Stimulated activated naive CD8-positive, alpha-beta T cell treated with anti-CD3 and anti-CD28 coated beads, Interleukin-15, amount 100 ng/mL, for 72 hours (primary cell): ENCODE measurements at places on chromosomes 6 and 20.

- no peak for DNase-seq
Measured at GRCh38 chr6:124073021-124073420, 269.4 kb downstream of the NKAIN2 start.

- DNase-seq: no peak
Measured at GRCh38 chr6:117384659-117385058, 41.1 kb downstream of the ROS1 start.

- no peak for DNase-seq
Measured at GRCh38 chr6:165686596-165687365, 23.7 kb upstream of the PDE10A start.

DNA sequence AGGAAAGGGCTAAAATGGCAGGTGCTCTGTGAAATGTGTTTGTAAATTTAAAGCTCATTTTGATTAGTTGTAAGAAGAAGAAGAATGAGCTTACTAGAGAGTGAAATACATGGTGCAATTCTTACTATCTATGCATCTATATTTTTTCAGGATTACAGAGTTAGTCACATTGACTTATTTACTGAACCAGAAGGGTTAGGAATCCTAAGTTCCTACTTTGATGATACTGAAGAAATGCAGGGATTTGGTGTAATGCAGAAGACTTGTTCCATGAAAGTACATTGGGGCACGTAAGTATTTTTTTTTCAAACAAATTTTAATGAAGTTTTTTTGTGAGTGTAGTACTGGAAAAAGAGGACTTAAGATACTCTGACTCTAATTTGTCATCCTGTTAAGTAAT, 99.3 kb downstream of the RTN4IP1 start:
- DNase-seq: no peak

GRCh38 chr20:11965602-11966001, 47.9 kb downstream of the BTBD3 start:
- DNase-seq: no peak

DNA sequence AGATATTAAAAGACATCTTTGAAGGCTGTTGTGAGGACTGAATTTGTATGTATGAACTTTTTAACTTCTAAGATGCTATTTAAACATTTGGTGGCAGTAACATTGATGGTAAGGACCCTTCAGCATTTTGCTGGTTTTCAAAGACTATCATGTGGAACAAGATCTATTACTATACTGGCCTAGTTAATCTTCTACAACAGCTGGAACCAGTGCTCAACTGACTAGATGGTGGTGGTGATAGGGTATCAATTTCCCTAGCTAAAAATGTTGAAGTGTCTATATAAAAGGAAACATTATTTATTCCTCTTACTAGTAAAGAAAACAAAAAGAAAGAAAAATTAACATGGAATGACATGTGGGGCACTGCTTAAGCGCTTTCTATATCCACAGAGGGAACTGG, 195.7 kb downstream of the TASP1 start:
- no peak for DNase-seq

- no peak for DNase-seq
Measured at GRCh38 chr6:94254689-94255088, 835.3 kb upstream of the EPHA7 start.

DNA sequence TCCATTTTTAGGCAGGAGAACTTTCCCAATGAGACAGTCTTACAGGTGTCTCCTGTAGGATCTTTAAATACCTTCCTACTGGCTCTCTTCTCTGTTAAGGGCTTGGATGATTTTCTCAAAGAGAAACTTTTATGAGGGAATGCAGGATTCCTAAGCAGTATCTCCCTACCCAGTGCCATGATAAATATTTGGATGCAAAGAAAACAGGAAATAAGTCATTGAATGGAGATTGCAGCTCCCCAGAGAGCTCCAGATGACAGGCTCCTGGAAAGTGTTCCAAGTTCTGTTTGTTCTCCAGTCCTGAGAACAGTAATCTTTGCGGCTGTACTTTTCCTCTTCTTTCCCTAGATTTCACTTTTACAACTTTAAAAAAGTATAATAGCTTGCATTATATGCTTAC, 2.4 kb upstream of the SCGN start:
- DNase-seq: no peak

DNA sequence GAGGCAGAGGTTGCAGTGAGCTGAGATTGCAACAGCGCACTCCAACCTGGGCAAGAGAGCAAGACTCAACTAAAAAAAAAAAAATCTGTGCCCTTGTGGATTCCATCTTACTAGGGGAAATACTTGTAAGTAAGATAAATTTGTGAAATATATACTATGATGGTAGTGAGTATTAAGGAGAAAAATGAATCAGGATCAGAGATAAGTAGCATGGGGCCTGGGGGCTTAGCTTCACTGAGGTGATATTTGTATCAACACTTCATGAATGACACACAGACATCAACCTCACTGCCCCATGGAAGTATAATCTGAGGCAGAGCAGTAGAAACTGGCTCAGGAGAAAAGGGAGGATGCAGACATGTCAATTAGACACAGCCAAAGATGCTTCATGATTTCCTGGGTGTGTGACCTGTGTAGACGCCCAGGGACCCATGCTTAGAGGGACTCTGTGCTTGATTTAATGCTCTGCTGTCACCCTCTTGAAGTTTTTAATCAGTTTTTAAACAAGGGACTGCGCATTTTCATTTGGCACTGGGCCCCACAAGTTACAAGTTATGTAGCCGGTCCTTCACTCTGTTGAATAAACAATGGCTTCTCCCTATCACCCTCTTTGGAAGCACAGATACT, 41.9 kb downstream of the PCNA start:
- peak; percentile 6 for DNase-seq

DNA sequence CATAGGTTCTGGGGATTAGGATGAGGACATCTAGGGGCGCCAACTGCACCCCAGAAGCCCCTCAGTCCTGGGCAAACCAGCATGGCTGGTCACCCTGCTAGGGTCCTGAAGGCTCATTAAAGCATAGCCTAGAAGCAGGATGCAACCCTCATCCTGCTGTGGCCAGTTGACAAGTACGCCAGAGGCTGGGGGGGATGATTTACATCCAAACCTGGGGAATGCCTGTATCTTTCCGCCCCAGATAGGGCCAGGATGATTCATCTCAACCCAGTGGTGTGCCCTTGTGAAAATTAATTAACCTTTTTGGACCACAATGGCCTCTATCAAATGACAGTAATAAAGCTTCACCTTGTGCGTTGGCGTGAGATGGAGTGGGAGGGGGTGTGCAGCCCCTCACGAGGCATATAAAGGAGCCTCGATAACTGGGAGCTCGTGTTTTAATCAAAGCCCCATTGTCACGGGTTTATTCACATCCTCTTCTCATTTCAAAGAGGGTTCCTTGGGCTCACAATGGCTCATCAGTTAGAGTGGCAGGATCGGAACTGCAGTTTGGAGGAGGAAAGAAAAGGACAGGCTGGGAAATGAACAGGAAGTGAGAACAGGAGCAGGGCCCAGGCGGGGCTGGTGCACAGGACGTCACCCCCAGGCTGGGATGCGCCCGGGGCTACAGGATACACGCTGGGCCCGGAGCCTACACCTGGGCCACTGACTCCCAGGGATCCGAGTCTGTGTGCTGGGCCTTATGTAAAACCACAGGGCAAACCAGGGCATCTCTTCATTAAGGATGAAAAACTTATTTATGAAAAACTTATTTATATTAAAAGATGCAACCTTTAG, 121.8 kb upstream of the PHACTR3 start:
- no peak for DNase-seq

DNA sequence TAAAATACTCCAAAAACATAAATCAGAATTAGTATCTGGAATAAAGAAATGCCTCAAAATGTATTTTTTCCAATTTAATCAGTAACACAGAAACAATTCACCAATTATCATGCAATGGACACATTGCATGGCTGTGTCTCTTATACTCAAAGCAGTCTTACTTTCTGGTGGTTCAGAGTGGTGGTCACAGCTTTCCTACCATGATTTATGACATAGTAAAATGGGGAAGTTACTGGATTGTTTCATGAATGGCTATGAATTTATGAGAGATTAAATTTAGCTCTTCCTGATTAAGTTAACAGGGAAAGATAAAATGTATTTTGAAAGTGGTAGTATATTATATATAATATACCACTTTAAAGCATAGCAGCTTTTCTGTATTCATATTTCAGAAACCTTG, 331.5 kb upstream of the MAP3K7 start:
- DNase-seq: no peak
